CD4-positive, alpha-beta T cell (primary cell): ENCODE measurements at places on chromosomes 4 and X.

- no peak for DNase-seq
Measured at GRCh38 chr4:148126825-148127224, 315.4 kb downstream of the NR3C2 start.

DNA sequence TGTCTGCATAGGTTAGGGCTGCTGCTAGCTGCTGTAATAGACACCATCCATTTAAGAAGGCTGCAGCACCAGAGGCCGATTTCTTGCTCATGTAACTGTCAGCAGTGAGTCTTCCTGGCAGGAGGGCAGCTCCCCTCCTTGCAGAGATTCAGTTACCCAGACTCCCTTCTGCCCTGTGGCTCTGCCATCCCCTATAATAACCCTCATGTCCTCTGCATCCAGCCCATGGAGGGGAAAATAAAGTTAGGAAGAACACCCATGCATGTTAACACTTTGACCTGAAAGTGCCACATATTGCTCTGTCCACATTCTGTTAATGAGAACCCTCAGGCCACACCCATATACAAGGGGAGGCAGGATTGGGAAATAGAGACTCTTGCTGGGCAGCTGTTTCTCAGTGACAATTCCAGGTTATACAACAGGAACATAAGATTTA, 5.4 kb downstream of the STBD1 start:
- DNase-seq: no peak

GRCh38 chrX:63735882-63736281, 49.1 kb downstream of the ARHGEF9 start:
- no peak for DNase-seq

DNA sequence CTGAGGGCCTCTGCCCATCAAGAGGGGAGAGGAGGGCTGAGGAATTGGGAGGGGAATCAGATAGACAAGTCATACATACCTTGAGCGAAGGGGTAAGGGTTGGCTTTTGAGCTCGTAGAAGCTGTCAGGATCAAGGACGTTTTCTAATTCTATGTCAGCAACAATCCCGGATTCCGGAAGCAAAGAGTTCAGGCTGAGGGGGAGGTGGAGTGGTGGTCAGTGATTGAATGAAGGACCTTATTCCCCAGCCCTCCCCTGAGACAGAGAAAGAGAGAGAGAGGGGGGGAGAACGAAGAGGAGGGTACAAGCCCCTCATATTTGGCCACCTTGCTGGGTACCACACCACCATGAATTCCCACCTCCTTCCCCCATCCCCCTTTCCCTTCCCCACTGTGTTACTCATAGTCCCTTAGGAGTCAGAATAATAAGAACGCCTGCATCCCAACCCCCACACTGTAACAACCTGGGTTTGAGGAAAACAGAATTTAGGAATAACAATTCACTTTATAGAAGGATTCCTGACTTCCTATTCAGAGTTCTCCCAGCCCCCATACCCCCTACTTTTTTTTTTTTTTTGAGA, 2.7 kb downstream of the TFE3 start:
- no peak for DNase-seq

- no peak for DNase-seq
Measured at GRCh38 chrX:53089925-53090324, 4.0 kb upstream of the KANTR start.

DNA sequence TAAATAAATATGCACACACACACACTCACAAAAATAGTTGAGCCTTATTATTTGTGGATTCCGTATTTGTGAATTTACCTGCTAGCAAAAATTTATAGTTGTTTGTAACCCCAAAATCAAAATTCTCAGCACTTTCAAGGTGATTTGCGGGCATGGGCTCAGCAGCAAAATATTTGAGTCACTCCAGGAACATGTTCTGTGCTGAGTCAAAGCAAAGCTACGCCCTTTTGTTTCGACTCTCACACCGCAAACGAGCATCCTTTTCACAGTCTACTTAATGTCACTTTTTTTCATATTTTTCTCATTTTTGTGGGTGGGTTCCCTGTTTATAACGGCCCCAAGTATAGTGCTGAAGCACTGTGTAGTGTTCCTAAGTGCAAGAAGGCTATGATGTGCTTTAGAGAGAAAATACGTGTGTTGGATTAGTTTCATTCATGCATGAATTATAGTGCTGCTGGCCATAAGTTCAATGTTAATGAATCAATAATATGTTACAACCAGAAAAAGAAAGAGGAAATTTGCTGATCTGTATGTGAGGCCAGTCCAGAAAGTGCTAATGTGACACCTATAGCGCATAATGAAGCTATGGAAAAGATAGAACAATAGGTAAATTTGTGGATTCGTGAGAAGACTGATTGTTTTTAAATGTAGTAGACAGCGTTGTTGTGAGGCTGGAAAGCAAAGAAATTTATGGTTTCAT, 723.2 kb upstream of the AGA start:
- DNase-seq: no peak

- no peak for DNase-seq
Measured at GRCh38 chrX:16320765-16321355, 153.6 kb downstream of the MAGEB17 start.

DNA sequence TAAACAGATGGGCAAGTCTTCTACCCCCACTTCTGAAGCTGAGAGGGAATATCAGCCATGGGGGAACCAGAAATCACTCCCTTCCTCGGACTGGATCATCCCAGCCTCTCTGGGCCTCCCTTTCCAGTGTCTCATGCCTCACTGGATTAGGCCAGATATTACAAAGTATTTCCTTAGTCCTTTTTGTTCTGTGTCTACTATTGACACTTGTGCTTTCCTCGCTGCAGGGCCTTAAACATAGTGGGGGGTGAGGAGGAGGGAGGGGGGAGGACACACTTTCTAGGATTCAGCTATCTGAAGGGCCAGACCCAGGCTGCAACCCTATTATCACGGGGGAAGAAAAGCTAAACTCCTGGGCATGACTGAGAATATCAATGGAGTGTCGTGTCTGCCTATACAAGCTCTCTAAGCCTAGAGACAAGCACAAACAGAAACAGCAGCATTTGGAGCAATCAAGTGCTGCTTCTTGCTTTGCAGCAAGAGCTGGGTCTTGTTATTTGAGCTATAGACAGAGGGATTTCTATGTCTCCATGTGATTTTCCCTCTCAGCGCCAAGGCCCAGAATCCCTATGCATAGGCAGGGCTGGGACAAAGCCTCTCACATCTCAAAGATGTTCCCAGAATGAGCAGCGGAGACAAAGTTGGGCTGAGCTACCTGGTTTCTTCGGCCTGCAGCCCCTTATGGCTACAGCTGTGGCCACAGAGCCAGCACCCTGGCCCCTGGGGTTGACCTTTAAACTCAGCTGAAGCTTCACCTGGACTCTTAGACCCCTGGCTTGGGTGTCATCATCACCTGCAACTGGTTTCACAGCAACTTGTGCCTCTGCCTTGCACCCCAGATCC, 20.2 kb downstream of the PJA1 start:
- DNase-seq: no peak

DNA sequence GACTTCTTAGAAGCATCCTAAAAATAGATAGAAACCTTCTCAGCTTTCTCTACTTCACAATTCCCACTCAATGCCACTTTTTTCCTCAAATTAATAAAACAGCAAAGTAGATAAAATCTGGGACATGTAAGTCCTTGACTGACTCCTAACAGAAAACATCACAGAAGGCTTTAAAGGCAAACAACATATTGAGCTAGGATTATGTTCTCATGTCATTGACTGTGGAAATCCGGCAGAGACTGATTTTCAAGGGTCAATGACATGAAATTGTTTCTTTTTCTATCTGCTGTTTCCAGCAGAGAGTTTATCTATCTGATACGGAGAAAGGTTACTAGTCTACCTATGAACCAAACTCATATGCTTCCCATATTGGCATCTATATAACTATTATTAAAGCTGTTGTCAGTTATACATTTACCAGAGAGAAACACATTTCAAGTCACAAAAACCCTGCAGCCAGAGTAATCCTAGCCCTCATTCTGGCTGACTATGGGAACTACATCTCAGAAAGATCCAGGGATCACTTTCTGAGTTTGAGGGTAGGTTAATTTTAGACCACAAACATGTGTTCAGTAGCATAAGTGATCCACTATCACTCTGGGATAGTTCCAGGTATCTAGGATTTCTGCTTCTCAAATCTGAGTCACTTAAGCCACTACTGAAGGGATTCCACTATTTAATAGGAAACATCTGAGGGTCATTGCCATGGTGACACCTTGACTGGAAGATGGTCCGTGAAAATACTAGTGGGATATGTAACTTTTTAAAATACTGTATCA, 147.6 kb downstream of the PPP3CA start:
- no peak for DNase-seq

- DNase-seq: no peak
Measured at GRCh38 chr4:78627046-78627965, 75.7 kb downstream of the ANXA3 start.

GRCh38 chr4:93446038-93446437, 382.5 kb upstream of the ATOH1 start:
- DNase-seq: no peak

DNA sequence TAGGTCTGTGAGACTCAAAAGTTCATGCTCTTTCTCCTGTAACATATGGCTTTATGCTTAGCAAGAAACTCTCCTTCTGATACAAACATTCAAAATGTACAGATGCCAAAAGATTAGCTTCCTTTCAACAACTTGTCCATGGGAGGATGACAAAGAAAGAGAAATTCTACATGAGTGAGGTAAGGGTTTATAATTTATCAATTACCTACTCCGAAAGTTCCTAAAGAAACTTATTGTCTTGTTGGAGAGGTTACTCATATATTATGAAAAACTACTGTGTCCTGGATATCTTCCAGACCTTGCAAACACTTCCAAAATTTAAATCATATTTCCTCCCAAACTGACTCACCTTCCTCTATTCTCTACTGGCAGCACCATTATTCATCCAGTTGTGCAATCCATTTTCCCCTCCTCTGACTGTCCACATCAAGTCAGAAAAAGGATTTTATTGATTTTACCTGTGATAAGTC, 65.1 kb downstream of the ENPEP start:
- no peak for DNase-seq

GRCh38 chr4:185672618-185673017, 137.3 kb upstream of the PDLIM3 start:
- no peak for DNase-seq

DNA sequence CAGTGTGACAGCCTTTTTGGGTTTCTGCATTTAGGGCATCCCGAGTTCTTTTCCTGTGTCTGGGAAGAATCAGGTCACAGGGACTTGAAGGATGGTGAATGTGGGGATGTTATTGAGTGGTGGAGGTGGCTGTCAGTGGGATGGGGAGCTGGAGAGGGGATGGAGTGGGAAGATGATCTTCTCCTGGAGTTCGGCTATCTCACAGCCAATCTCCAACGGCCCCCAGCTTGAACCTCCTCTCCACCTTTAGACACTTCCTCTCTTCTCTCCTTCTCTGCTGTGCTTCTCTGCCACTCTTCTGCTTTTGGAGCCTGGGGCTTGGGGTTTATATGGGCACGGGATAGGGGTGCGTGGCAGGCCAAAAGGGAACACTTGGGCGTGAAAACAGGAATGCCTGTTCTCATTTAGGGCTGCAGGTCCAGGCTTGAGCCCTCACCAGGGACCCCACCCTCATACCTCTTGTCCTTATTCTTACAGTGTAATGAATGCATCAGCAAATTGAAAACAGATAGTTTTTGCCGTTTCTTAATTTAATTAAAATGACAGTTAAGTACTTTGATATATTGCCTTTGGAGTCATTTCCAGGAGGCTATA, 37.5 kb downstream of the USP9X start:
- no peak for DNase-seq

- no peak for DNase-seq
Measured at GRCh38 chrX:77293331-77293995, 153.7 kb upstream of the FGF16 start.

DNA sequence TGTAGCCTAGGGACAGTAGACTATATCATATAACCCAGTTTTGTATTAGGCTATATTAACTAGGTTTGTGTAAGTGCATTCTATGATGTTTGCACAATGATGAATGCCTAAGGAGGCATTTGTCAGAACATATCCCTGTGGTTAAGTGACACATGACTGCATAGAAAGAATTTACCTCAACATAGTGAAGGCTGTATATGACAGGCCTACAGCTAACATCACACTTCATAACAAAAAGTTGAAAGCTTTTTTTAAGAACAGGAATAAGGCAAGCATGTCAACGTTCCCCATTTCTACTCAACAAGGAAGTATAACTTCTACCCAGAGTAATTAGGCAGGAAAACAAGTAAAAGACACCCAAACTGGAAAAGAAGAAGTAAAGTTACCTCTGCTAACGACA, 165.9 kb upstream of the NDST4 start:
- no peak for DNase-seq

GRCh38 chrX:2928583-2929434, at the start of gene ARSD:
Gene ARSD (minus strand): TSS chrX:2929339. CDS start chrX:2929275, 64 bp downstream.
- DNase-seq: peak; percentile 62

GRCh38 chr4:56460085-56460484, 7.3 kb upstream of the SRP72 start:
- no peak for DNase-seq

DNA sequence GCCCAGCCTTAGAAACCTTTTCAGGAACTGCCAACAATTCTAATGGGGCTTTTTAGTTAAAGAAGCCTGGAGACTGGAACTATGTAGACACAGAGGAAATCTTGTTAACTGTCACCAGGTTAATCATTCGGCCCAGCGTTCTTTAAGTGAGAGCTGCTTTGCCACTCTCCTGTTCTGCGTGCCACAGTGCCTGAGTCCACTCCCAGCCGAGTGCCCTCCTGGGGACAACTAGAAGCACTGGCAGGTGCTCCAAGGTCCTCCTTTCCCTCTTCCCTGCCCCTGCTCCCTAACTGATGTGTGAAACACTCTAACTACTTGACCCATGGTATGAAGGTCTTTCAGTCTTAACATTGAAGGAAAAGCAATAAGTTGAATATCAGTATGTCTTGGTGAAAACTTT, 151.2 kb upstream of the TLL1 start:
- no peak for DNase-seq

DNA sequence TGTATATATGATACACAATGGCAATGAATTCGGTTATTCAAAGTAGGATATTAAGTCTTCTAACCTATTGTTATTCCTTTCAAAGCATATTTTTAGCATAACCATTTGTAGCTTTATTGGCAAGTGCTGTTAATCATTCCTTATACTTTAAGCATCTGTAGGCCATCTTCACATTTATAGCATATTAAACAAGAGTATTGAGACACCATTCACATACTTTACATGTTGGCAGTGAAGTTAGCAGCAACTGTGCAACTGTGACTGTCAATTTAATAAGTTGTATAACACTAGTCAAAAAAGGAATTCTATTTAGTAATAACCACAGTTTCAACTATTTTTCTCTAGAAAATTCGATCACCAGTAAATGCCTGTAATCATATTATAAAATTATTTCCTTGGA, 107.3 kb upstream of the MYOZ2 start:
- no peak for DNase-seq
